GM23338 (cell line): ENCODE measurements at places on chromosomes 1 and 21.

GRCh38 chr1:110200666-110201065, 9.4 kb upstream of the KCNC4 start:
- DNase-seq = no peak

- no peak for DNase-seq
Measured at GRCh38 chr1:227797144-227797543, 18.3 kb upstream of the PRSS38 start.

- DNase-seq = no peak
Measured at GRCh38 chr1:238790882-238791281, 595.5 kb upstream of the CHRM3 start.

DNA sequence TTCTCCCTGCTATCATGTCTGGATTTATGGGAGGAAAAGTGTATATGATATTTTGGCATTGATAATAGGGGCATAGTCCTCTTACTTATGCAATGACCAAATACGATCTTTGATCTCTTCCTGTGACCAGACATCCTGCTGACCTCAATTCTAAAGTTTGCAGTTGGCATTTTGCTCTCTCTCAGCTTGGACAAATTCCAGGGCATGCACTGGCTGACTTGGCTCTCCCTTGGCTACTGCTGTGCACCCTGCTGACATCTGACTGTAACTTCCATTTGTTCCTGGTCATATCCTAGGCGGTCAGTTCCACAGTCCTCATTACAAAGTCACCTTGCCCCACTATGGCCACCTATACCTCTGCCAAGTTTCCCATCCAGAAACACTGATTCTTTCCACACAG, 380.7 kb upstream of the NR5A2 start:
- DNase-seq = no peak
